Activated CD4-positive, alpha-beta T cell treated with anti-CD3 and anti-CD28 coated beads, Interleukin-2, Interleukin-4, amounts not matched to agents 100 ng/mL and 50 ng/mL, durations not matched to agents 16 hours and 8 hours (primary cell): ENCODE measurements at places on chromosomes 1 and 21.

- no peak for DNase-seq
These were observed 1.1 kb downstream of the ERO1B start for GRCh38 chr1:236280438-236281197.

DNA sequence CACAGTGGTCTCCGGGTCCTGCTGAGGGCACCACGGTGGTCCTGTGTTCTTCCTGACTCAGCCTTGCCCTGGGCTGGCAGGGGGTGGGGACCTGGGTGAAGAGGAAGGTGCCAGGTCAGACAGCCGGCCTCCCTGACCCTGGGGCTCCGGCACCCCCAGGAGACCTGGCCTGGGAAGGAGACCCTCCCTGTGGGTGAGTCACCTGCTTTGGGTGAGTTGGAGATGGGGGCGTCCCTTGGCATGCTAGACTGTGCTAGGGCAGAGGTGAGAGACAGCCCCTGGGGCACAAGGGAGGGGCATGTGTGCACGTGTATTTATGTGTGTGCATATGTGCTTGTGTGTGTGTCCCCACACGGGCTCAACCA is 23.4 kb downstream of the SPSB1 start:
- peak; percentile 39 for DNase-seq

GRCh38 chr21:44345495-44345894 is 6.3 kb upstream of the CFAP410 start:
- no peak for DNase-seq

DNA sequence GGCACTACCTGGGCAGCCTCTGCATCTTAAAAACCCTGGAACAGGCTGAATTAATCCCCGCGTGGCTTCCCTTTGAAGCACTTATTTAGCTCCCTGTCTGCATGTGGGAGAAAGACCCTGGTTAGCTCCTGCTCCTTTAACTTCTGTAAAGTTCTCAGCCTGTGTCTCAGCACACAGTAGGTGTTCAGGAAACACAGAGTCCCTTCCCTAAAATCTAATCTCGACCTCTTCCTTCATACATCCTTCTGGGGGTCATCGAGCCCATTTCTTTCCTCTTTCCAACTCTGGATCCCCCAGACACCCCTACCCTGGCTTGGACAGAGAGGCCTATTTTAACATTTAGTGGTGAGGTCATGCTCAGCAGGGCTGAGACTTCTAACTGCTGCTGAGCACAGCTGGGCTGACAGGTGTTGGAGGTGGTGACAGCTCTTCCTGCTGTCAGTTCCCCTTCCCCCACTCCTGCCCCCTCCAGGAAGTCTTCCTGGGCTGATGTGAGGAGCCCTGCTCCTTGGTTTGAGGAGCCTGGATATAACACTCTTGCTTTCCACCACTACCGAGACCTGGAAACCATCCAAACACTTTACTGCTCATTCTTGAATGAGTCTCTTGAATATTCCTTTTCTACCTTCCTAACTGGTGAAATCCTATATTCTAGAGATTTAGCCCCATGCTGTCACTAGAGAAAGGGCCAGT is 5.3 kb downstream of the E2F2 start:
- no peak for DNase-seq

DNA sequence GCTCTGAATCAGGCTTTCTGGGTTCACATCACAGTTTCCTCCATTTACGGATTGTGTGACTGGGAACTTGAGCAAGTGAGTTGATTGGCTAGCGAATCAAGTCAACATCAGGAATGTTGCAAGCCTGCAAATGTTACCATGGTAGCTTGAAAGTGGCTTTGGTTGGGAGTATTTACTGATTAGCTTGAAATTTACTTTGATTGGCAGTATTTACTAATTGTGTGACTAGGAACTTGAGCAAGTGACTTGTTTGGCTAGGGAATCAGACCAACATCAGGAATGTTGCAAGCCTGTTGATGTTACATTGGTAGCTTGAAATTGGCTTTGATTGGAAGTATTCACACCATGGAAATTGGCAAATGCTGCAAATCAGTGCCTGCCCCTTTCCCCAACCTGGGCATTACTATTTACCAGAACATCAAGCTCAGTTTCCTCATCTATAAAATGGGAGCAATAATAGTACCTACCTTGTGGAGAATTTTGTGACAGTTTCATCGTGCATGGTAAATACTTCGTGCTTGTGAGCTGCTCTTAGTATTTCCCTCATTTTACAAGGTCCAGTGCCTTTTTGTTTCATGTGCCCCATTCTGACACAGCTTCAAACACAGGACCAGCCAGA is 23.1 kb upstream of the B3GALNT2 start:
- DNase-seq: no peak

DNA sequence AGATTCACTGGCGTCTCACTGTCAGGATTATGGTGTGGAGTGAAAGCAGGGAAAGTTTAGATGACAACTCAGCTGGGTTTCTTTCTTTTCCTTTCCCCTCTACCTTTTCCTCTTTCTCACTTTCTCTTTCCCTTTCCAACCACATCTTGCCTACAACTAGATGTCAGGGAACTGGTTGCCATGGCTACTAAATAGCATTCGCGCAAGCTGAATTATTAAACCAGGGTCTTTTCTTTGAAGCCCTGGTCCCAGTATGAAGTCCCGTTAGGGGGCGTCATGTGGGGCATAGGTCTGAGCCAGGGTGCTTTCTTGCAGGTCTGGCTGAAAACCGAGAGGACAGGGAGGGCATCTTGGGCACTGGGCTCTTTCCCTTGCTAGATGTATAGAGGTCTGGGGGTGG is 168.4 kb upstream of the CACNA1E start:
- no peak for DNase-seq

GRCh38 chr1:58739856-58740466 is 40.1 kb upstream of the MYSM1 start:
- peak; percentile 71 for DNase-seq

- no peak for DNase-seq
These were observed 18.6 kb downstream of the C1orf167 start for GRCh38 chr1:11780380-11781147.

- no peak for DNase-seq
These were observed 79.1 kb downstream of the ZP4 start for GRCh38 chr1:237811633-237812032.

DNA sequence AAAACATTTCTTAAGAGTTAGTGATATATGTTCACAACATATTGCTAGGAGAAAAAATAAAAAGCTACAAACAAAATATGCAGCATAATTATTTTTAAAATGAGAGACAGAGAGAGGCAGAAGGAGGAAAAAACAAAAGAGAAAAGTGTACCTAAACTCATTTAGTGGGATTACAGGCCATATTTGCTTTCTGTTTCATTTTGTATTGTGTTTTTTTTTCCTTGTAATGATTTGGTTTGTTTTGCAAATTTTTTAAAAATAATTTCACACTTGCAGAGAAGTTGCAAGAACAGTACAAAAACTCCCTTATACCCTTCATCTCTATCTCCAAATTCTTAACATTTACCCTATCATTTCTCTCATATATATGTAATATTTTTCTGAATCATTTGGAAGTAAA is 65.0 kb downstream of the LBR start:
- no peak for DNase-seq

DNA sequence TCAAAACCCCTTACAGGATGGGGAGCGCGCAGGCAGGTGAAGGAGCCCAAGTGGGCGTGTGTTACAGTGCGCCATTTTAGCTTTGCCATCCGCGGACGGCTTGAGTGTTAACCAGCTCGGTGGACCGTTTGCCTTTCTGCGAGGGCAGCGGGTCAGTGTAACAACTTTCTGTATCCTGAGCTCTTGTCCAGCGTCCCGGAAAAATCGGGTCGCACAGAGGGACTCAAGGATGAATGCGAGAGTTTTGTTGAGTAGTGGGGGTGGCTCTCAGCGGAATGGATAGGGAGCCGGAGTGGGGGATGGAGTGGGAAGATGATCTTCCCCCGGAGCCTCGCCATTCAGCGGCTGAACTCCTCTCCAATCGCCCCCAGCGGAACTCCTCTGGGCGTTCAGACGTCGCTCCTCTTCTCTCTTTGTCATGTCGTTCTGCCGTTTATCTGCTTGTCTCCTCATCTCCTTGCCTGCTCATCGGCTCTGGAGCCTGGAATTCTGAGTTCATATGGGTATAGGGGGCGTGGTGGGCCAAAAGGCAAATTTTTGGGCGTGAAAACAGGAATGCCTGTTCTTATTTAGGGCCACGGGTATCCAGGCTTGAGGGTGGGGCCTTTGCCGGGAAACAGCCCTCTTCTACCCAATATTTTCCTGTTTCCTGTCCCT is 295.4 kb downstream of the CTH start:
- DNase-seq: no peak

DNA sequence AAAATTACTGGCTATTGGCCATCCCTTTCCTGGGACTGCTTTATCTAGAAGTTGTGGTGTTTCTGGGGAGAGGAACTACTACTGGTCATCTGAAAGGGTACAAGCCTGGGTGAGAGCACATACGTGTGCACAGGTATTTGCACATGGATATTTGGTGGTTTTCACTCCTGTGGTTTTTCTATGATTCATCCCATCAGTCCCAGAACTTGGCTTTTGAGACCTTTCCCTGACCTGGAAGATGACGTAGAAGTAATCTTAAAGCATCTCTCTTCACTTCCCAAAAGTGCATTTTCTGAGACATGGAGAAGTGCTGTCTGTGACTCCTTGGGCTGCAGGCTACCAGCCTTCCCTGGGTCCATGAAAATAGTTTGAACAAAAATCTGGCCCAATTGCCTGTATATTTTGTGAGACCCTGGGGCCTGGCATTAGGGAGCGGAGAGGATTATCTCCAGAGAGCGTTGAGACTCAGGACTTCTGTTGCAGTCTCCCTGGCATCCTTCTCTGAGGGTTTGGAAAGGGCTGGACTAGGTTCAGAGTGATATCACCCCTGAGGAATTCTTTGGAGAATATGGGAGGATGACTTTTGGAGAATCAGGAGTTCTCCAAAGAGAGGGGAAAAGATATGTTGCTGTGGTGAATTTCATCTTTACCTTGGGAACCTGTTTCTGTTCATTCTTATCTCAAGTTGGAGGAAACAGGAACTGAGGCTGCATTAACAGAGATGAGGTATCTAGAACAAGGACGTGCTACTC is 130.8 kb downstream of the NOS1AP start:
- DNase-seq: no peak

GRCh38 chr21:42117229-42117966 is 46.3 kb downstream of the UMODL1 start:
- peak; percentile 75 for DNase-seq

DNA sequence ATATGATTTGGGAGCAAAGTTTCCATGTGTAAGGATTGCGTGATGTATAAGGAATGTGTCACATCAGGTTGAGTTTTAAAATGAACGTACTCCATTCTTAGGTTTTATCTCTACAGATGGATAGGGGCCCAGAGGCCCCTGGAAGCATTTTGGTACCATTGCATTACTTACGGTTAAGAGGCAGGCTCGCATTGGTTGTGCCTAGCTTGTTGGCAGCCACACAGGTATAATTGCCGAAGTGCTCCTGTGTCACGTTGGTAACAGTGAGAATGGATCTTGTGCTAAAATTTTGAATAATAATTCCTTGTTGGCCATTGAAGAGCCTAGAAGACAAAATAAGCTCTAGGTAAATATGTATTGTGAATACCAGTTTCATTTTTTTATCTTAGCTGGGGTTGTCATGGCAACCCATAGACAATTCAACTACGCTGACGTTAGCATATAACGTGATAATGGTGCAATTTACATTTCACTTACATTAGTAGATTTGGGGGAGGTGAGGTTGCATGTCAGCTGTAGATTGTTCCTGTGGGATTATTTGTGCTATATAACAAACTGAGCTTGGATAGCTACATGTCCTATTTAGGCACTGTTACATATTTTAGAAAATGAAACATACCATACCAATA is 511.9 kb upstream of the ZRANB2 start:
- DNase-seq: no peak
